Tongue (tissue), 3 donors: ENCODE measurements at places on chromosomes 2 and 18. TPM values are rescaled to one million over a fixed set of nuclear protein-coding genes. Genes with fewer than 3 reads are reported as not detected.

The GAREM2 gene
- 1.8 TPM for total RNA-seq

The SERPINB12 gene
- total RNA-seq: 2.6 TPM

The REG1B gene
- not detected for total RNA-seq

The MEP1B gene
- total RNA-seq: 0.10 TPM

The TSPYL6 gene
- 0.21 TPM for total RNA-seq

The POTEC gene
- total RNA-seq: not detected

The LRRC30 gene
- total RNA-seq: 2.7 TPM

The ANKRD30BL gene
- total RNA-seq: 0.31 TPM

The PGAP1 gene
- 41.1 TPM for total RNA-seq

The TRIM54 gene
- total RNA-seq: 40.5 TPM

The LRRTM1 gene
- total RNA-seq: 0.62 TPM

The MC2R gene
- not detected for total RNA-seq

The CD207 gene
- not detected for total RNA-seq

The PER2 gene
- 15.3 TPM for total RNA-seq

The EHBP1 gene
- total RNA-seq: 104 TPM

The SH3RF3 gene
- 10.1 TPM for total RNA-seq
